ENCODE measurements at places on chromosomes 7 and 10.

GRCh38 chr7:112110175-112110574 lies 96.0 kb downstream of the DOCK4 start:
- no peak for DNase-seq

DNA sequence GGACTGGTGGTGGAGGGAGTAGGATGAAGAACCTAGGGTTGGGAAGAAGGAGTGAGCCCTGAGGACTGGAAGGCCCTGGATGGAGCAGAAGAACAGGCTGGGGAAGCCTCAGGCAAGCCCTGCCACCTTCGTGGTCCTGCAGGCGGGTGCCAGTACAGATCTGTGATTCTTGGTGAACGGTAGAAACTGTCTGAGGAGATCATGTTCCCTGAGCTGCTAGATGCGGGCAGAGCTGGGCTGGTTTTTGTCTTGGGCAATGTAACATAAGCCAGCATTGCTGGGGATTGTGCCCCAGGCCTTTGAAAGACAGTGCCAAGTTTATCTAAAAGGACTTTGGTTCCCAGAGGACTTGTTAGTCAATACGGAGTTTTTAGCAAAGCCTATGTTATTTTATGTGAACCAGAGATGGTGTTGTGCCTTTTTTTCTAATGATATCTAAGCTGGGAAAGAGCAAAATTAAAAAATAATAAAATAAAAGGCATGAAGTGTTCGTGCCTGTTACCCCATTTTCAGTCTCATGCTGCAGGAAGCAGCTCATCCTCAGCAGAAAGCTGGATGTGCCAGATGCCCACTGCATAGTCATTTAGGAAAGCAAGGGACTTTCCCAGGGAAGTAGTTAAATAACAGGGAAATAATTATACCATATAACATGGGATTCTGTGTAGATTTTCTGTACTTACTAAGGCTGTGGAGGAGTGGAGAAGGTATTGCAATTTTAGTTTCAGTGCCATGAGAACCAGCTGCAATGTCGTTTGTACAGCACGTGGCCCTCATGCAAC lies 24.4 kb upstream of the FIGNL1 start:
- DNase-seq = no peak

DNA sequence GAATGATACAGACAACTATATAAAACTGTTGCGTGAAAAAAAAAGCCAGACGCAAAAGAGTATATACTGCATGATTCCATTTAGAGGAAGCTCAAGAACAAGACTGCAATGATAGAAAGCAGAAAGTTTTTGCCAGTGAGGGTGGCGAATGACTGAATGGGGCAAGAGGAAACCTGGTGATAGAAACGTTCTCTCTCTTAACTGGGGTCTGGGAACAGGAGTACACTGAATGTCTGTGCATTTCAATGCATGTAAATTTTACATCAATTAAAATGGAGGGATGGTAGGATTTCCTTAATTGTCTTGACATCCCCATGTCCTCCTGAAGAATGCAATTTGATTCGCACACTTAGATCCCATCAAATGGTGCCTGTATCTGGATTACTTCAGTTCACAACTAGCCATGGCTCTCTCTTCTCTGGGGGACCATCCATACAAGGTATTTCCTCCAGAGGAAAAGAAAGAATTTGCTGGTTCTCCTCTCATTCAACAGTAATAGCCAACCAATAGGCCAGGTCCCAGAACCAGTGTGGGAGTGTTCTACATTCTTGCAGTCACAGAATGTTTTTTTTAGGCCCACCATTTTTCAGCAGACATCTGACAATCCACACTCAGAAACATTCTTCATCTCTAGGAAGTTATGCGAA lies 221.0 kb upstream of the KLF14 start:
- DNase-seq = no peak

GRCh38 chr10:130062201-130062600 lies 48.4 kb downstream of the C10orf143 start:
- no peak for DNase-seq

- DNase-seq = no peak
These were observed 26.9 kb upstream of the ABCA13 start for GRCh38 chr7:48144291-48144768.

DNA sequence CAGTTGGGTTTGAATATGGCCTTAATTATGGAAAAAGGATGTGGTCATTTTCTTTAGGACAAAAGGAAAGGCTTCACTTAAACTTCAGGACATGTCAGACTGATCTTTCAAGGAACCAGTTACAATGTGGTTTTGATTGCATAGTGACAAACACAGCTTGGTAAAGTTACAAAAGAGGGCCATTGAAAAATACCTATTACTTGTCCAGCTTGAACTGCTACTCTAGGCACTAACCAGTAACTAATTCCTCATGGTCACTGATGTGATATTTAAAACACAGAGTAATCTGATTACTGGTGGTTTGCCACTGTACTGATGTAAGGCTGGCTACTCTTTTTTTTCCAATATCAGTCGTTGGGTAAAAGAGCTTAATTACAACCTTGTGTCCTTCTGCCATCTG lies 22.6 kb downstream of the TES start:
- DNase-seq = no peak

GRCh38 chr7:108809356-108809755 lies 239.7 kb downstream of the DNAJB9 start:
- no peak for DNase-seq

- DNase-seq = peak; percentile 2
These were observed 11.5 kb downstream of the OR6B1 start for GRCh38 chr7:144011458-144012230.

- DNase-seq = no peak
These were observed 54.6 kb downstream of the HTR5A start for GRCh38 chr7:155124706-155125105.

DNA sequence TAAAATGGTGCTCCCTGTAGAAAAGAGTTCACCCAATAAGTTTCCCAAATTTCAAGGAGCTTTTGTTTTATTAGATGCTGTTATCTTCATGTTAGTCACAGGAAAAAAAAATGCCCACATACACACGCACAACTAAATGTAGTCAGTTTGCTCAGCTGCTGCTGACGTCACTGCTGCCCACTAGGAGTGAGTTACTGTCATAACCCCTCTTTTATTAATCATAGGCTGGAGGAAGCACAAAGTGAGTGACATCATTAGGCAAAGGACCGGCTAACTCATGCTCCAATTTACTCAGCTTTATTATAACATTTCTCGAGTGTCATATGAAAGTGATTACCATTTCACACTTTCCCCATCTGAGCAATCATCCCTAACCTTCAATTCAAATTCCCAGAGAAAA lies 6.7 kb upstream of the INHBA start:
- DNase-seq = no peak

DNA sequence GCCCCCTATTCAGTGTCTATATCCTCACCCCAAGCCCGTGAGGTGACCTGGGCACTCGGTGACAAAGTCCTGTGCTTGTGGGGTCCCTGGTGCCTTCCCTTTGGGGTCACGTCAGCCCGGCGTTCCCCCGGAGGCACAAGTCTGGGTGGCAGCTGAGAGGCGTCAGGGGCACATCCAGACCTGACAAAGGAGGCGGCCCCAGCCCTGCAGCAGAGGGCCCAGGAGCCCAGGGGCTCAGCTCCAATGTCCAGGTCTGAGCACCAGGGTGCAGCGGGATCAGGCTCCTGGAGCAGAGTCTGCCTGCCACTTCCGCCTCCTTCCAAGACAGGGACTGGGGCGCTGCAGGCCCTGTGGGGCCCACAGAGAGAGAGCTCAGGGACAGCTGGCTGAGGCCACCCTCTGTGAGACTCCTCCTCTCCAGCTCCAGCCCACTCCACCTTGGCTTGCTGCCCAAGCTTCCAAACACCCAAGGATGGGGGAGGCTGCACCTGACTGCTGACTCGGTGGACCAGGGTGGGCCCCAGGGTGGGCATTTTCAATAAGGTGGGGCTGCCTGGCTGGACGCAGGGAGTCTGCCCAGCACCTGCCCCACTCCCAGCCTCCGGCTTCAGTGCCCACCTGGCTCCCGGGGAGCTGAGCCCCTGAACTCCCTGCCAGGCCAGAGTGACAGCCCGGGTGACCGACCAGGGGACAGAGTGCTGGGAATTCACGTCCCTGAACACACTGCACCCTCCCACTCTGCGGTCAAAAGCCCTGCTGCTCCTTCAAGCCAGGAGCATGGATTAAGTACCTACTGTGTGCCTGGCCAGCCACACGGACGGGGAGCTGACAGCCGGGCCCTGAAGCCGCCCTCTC lies 1.0 kb upstream of the KNDC1 start:
- DNase-seq = peak; percentile 50

DNA sequence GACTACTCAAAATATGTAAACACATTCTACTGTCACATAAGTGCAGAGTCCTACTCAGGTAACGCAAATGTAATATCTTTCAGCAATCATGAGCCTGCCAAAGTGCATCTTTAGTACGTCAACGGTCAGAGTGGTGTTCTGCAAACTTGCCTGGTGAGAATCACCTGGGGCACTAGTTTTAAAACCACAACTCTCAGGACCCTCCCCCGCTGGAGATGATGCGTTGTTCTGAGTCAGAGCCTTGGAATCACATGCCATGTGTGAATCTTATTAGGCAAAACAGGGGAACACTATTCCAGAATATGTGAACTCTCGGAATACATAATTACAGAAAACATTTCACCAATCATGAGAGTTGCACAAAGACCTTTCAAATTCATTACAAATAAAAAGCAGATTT lies 115.7 kb downstream of the TPK1 start:
- no peak for DNase-seq
